ENCODE measurements at places on chromosomes 4 and X. TPM values are rescaled to one million over a fixed set of nuclear protein-coding genes. Genes with fewer than 3 reads are reported as not detected.

- DNase-seq = no peak
Observed at GRCh38 chr4:151484396-151485102, 75.6 kb downstream of the FHIP1A start.

- no peak for DNase-seq
Observed at GRCh38 chrX:120357186-120357585, 4.7 kb upstream of the ATP1B4 start.

- DNase-seq = peak; percentile 43
Observed at GRCh38 chr4:185470501-185471195, 885 bp downstream of the CCDC110 start.

GRCh38 chr4:40992472-40993295 lies 221.7 kb downstream of the APBB2 start:
- no peak for DNase-seq

- DNase-seq = no peak
Observed at GRCh38 chr4:67393699-67394281, 151.5 kb downstream of the CENPC start.

- no peak for DNase-seq
Observed at GRCh38 chrX:13520351-13520750, 49.0 kb upstream of the EGFL6 start.

GRCh38 chr4:90357117-90357710 lies 230.0 kb downstream of the CCSER1 start:
- DNase-seq = no peak

GRCh38 chr4:154877110-154877760 lies 96.2 kb downstream of the RBM46 start:
- DNase-seq = no peak

DNA sequence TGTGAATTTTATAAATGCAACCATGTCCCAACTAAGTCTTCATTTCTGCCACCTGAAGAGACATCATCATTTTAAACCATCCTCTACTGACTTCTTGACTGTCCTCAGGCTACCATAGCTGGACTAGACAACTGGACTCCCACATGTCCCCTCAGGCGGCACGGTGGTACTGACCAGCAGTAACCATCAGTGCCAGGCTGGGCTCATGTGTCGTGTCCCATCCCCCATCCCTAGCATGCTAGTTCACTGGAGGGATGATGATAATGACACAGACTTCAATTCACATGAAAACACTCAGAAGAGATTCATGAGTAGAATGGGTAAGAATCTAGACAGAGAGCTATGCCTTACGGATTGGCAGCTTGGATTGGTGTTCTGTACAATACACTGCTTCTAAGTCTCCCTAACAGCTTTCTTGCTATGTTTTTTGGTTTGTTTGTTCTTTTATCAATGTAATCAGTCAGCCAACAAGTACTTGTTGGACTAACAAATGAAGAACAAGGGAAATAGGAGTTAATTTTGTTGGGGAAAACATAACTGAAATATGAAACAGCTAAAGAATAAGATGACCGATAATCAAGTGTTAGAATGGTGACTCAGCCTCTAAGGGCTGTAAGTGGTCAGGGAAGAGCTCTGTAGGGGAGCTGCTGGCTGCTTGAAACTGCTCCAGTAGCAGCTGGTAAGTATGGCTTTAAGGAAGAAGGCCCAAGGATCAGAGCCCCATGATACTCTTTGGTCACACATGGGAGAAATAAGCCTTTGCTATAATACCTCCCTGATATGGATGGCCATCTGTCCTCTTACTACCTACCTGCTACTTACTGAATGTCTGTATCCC lies 10.3 kb downstream of the ZDHHC9 start:
- DNase-seq = no peak

OTC gene
- 3.3 TPM for total RNA-seq

P2RY8 gene
- 1.2 TPM for total RNA-seq

STARD8 gene
- total RNA-seq = 22.6 TPM

FAM114A1 gene
- 89.4 TPM for total RNA-seq

CPZ gene
- 2.7 TPM for total RNA-seq

FRMD7 gene
- total RNA-seq = not detected

BEX5 gene
- not detected for total RNA-seq

Measured in tibial nerve (tissue), 4 donors.